Skeletal muscle tissue (tissue), 5 donors: ENCODE measurements at places on chromosomes 13 and 19. TPM values are rescaled to one million over a fixed set of nuclear protein-coding genes. Genes with fewer than 3 reads are reported as not detected.

PSPN gene
- total RNA-seq: 1.0 TPM

CNFN gene
- total RNA-seq: not detected

MCEMP1 gene
- total RNA-seq: not detected

DHDH gene
- total RNA-seq: not detected

CGB8 gene
- not detected for total RNA-seq

ATXN8OS gene
- total RNA-seq: not detected

LTBP4 gene
- 86.6 TPM for total RNA-seq

RFC3 gene
- total RNA-seq: 14.1 TPM

PRSS57 gene
- not detected for total RNA-seq

ZNF446 gene
- 3.1 TPM for total RNA-seq

IFI30 gene
- 3.7 TPM for total RNA-seq

LILRA2 gene
- 1.0 TPM for total RNA-seq

CYP2F1 gene
- not detected for total RNA-seq
